ENCODE measurements at places on chromosomes 1 and 21. TPM values are rescaled to one million over a fixed set of nuclear protein-coding genes. Genes with fewer than 3 reads are reported as not detected.

Gene C1orf53
- total RNA-seq, result 5.9 TPM

GRCh38 chr21:42231756-42232155, 12.8 kb downstream of the ABCG1 start:
- no peak for DNase-seq

Gene PROK1
- not detected for total RNA-seq

DNA sequence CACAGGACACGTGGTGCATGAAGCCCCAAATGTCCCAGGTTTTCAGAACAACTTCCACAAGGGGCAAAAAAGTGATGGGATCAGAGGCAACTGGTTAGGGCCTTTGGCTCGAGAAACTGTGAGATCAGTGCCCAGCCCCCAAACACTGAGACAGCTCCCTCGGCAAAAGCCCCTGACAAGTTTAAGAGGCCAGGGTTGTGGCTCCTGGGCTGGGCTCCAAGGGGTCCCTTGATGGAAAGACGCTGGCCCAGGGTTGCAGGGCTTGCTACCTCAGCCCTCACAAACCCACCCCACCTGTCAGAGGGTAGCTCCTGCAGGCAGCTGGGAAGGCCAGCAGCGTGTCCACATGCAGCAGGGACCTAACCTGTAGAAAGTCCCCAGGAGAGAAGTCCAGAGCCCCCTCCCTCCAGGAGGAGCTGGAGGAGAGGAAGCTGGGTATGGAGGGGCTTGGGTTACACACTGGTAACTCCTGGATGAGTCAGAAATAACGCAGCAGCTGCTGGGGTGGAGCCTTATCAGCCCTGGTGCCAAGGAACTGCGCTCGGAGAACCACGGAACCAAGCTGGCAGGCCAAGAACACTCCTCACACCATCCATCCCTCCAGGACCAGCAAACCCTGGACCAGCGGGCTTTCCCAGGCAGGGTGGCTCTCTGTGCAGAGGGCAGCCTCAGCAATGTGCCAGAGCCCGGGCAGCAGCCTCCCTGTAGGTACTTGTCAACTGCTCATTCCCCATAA, 37.5 kb downstream of the CTNNBIP1 start:
- no peak for DNase-seq

Gene CYP4A11
- total RNA-seq, result 0.71 TPM

- DNase-seq, result no peak
Observed at GRCh38 chr1:154880671-154881070, 10.6 kb upstream of the KCNN3 start.
